ENCODE measurements at places on chromosomes 12 and 14.

- DNase-seq, result no peak
Measured at GRCh38 chr12:80551897-80552296, 107.9 kb downstream of the PTPRQ start.

- no peak for DNase-seq
Measured at GRCh38 chr12:104930388-104931326, 27.4 kb downstream of the SLC41A2 start.

- DNase-seq, result no peak
Measured at GRCh38 chr14:74324931-74325361, 22.2 kb upstream of the ABCD4 start.

GRCh38 chr14:30573966-30574365 is 15.0 kb downstream of the G2E3 start:
- no peak for DNase-seq

DNA sequence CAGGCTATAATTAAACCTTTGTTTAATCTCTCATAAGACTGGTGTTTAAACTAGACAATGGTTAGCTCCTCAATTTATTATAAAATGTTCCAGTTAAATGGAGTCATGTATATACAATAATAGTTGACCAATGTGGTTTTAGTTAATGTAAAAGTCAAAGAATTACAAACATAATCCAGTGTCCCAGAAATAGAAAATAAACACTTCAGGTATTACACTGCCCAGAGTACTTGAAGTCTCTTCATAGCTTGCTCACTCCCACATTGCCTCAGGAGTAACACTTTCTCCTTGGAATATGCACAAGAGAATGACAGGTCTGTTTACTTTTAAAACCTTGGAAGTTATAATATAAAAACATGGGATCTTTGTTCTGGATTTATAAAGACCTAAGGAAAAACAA is 60.5 kb downstream of the SLC38A1 start:
- no peak for DNase-seq

Measured in sciatic nerve (tissue), 2 donors.